ENCODE measurements at places on chromosomes 2 and 18.

GRCh38 chr2:180463608-180464007 is 456.5 kb upstream of the CWC22 start:
- DNase-seq: no peak

DNA sequence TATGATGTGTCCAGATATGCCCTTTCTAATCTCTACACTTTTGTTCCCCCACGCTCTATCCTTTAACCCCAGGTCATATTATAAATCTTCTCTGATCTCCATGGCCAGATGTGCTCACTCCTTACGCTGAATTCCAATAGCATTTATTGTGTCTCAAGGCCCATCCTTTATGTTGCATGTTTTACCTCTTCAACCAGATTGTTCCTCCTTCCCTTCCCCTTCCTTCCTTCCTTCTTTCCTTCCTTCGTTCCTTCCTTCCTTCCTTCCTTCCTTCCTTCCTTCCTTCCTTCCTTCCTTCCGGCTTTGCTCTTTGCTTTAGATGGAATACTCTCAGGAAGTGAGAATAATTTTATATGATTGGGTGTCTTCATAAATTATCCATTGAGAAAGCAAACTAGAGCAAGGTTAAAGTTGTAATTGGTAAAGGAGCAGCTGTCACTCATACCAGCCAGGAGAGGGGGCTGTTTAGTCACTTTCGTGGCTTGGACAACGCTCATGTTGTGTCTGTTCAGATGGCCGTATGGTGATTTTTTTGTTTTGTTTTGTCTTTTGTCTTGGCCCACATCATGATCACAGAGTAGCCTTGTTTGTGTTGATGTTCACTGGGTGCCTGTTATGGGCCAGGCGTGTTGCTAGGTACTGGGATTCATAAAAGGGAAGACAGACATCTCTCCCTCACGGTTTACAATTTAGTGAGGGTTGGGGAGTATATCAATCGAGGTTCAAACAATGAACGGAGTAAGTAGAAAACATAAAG is 68.0 kb downstream of the DAW1 start:
- no peak for DNase-seq

DNA sequence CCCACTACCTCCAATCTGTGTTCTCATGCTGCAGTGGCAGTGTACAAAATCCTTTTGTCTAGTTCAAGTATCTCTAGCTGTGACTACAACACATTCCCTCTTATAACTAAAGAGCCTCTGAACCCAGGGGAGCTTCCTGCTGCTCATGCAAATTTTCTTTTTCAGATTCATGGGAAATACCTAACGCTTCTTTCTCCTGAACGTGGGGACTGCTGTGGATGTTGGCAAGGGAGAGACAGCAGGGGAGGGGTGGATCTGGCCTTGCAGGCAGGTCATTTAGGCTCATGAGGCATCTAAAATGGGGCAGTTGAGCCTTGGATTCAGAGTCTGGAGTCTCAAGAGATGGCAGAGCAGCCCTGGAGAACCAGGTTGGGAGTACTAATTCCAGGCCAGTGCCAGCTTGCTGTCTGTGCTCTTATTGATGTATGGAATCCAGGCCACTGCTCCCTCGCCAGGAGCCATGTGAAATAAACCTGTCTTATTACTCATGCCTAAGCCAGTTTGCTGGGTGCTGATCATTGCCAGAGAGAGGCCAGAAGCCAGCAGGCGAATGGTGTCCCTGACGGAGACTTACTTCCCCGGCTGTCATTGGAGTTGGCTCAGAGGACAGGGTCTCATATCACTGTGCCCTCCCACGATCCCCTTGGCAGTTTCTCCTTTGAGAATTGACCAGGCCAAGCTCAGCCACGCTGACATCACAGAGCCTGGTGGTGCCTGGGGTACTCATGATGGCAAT is 29.2 kb upstream of the TNP1 start:
- no peak for DNase-seq

DNA sequence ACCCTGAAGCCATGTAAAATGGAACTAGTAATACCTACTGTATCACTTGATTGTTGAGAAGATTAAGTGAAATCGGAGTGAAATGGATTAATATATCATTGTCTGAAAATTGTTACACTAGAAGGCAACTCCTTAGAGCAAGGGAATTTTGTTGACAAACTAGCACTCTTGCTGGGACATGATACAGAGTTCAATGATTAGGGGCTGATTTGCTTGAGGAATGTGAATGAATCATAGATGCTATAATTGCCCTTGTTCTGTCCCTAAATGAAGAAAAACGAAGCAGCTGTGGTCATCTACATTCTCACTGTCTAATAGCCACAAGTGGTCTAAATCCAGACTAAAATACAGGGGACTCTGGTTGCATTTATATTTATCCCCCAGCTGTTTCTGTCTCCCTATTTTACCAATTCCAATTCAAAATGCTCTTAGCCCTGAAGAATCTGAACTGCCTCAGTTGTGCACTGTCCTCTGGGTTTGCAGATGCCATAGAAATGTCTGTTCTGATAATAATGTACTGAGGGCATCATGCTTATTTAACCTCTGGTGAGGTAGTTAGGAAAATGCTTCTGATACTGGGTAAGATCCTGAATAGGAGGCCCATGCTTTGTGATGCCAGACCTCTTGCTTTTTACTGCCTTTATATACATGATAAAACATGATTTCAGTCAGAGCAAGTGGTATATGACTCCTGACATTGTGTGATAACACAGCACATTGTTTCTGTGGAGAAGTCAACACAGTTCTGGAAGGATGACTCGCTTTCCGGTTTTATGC is 382.1 kb downstream of the NRXN1 start:
- no peak for DNase-seq

DNA sequence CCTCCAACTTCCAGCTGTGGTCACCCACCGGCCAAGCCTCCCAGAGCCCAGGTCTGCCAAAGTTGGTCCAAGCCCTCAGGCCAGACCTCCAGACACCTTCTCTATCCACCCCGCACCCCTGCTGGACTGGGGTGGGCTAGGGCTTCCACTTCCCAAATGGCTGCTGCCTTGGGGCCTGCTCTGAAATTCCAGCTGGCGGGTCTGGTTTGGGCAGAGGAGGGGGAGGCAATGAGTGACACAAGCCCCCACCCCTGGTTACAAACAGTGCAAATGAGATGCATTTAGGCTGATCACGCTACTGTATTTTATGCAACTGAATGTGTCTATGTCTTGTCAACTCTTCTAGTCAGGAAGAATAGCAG is 14.6 kb downstream of the POU3F3 start:
- no peak for DNase-seq

GRCh38 chr2:238081561-238081960 is 18.6 kb upstream of the ESPNL start:
- no peak for DNase-seq
